A172 (cell line): ENCODE measurements at places on chromosomes 16 and 17.

GRCh38 chr17:43360376-43360738 is 38.4 kb upstream of the ARL4D start:
- peak; percentile 83 for DNase-seq

GRCh38 chr17:46071796-46072195 is 72.7 kb downstream of the STH start:
- DNase-seq, result no peak

DNA sequence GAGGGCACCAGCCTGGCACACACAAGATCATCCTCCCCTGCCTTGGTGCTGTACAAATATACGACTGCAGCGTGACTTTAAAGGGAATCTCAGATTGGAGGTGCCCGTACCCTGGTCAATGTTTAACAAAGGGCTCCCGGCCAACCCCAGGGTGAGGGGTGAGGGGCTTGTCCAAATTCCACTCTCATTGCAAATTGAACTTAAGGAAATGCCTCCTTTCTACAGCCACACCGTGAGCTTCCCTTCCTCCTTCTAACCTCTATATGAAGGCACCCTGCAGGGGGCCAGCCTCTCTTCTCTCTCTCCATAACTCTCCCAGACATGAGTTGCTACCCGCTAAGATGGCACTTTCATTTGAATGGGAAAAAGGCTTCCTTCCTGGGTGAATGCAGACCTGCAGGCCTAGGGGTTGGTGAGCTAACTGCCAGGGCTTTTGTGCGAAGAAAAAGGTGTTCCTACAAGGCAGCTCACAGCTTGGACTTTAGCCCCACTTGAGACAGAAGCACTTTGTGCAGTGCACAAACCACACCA is 76.6 kb downstream of the IRF8 start:
- no peak for DNase-seq

GRCh38 chr16:86151239-86151851 is 252.4 kb downstream of the IRF8 start:
- DNase-seq, result no peak

DNA sequence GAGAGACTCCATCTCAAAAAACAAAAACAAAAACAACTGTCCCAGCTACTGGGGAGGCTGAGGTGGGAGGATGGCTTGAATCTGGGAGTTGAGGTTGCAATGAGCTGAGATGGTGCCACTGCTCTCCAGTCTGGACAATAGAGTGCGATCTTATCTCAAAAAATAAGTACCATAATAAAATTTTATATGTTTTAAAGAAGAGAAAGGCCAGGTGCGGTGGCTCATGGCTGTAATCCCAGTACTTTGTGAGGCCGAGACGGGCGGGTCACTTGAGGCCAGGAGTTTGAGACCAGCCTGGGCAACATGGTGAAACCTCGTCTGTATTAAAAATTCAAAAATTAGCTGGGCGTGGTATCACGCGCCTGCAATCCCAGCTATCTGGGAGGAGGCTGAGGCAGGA is 11.4 kb downstream of the RPUSD1 start:
- DNase-seq, result no peak

GRCh38 chr17:13160296-13160695 is 142.5 kb upstream of the ELAC2 start:
- no peak for DNase-seq

DNA sequence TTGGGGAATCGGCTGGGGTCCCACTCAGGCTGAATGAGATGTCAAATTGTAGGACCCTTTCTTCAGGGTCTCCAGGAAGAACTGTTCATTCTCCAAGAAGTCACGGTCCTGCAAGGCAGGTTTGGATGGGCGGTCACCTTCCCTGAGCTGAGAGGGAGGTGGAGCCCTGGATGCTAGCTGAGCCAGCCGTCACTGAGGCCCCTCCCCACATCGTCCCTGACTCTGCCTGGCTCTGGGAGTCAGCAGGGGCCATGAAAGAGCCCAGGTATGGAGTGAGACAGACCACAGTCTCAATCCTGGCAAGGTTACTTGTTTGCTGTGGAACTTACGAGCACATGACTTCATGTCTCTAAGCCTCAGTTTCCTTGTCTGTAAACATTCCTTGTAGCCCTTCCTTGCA is 6.0 kb upstream of the MRPL38 start:
- DNase-seq, result no peak

DNA sequence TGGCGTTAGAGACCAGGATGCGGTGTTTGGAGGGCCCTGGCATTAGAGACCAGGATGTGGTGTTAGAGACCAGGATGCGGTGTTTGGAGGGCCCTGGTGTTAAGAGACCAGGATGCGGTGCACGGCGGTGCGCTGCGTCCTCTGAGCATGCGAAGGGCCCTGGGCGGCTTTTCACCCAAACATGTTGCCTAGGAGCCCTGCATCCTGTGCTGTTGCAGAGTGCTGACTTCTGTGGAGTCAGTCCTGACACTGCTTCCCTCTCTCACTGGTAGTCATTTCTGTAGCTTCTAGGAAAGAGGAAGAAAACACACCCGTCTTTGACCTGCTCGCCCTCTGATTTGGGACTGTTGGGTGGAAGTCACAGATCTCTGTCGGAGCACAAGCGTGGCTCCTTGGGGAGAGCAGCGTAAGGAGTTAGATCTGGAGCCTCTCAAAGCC is 141.2 kb downstream of the LAT start:
- no peak for DNase-seq

GRCh38 chr16:24583494-24583893 is 44.1 kb downstream of the RBBP6 start:
- no peak for DNase-seq

GRCh38 chr17:72169823-72170222 is 49.0 kb downstream of the SOX9 start:
- no peak for DNase-seq

DNA sequence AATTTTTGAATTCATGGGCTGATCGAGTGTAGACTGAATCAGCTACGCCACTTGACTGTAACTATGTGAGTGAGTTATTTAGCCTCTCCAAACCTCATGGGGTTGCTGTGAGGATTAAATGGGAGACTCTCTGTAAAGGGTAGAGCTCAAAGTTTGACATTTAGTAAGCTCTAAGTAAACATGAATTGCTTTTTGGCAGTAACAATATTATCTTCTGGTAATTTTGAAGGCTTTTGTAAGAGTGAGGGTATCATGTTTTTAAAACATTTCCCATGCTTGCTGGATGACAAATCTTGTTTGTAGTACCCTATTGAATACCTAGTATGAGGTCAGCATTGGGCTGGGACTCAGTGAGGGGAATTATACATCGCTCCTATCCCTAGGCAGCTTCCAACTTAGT is 35.3 kb downstream of the MRTFB start:
- no peak for DNase-seq

- peak; percentile 23 for DNase-seq
Observed at GRCh38 chr17:21066394-21066793, 23.6 kb upstream of the USP22 start.

GRCh38 chr17:48678141-48678971 is 44.0 kb downstream of the PRAC1 start:
- DNase-seq, result peak; percentile 53

GRCh38 chr17:915538-916201 is 63.9 kb downstream of the NXN start:
- no peak for DNase-seq

DNA sequence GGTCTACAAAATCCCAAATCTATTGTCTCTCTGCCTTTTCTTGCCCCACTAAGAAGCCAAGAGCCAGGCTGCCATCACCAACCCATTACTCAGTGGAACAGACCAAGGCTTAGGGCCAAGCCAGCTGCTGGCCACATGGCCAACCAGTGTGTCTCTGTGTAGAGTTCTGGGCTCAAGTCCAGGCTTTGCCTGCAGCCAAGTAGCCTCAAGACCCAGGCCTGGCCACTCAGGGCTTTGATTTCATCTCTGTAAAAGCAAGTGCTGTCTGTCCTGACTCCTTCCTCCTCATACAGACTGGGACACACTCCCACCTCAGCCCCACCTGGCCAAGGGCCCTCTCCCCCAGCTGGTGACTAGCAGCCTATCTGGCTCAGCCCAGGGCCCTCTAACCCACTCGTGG is 14.6 kb downstream of the SREBF1 start:
- no peak for DNase-seq

DNA sequence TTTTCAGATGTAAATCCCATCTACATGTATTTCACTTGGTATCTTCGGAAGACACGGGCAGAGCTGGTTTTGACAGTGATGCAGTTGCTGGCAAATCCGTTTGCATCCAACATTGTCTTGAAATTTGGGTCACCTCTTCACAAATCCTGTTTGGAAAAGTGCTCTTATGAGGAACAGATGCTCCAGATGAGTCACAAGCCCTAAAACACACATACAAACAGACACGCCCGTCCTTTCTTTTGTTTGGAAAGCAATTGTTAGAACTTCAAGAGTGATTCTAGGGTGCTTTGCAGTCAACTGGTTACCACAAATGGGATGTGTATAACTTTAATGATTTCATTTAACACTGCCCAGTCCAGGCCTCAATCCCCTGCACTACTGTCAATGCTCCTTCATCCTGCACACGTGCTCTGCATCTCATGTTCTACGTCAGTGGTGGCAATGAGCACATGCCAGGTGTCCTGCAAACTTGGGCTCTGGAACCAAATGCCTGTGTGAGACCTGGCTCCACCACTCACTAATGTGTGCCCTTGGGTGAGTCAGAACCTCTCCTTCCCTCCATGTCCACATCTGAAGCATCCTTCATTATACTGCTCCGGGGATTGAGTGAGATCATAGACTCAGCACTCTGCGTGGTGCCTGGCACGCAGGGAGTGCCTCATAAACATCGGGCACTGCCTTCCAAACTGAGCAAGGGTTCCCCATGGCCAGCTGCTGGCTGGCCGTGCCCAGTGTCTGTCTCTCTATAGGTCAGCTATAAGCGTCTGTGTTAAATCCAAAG is 19.3 kb upstream of the FOXF1 start:
- peak; percentile 73 for DNase-seq

GRCh38 chr17:61316633-61317032 is 83.0 kb upstream of the TBX2 start:
- no peak for DNase-seq

DNA sequence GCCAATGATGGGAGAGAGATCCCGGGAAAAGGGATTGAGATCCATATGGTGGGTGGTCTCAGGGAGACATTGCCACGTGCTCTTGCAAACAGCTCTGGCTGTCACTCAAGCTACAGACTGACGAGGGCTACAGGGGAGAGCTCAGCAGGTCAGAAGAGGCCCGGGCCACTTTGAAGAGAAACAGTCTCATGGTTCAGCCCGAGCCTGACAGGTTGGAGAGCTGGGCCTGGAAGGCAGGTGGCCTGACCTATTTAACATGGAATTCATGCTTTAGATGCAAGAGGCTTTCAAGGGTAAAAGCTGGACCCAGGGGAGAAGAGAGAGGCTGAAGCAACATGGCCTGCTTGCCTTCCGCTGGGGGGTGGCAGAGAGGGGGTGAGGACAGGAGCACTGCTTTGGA is 81.0 kb upstream of the BRD7 start:
- no peak for DNase-seq

GRCh38 chr16:71537643-71538042 is 11.4 kb downstream of the CHST4 start:
- DNase-seq, result peak; percentile 37

- DNase-seq, result no peak
Observed at GRCh38 chr17:44095388-44095646, 24.8 kb downstream of the G6PC3 start.

DNA sequence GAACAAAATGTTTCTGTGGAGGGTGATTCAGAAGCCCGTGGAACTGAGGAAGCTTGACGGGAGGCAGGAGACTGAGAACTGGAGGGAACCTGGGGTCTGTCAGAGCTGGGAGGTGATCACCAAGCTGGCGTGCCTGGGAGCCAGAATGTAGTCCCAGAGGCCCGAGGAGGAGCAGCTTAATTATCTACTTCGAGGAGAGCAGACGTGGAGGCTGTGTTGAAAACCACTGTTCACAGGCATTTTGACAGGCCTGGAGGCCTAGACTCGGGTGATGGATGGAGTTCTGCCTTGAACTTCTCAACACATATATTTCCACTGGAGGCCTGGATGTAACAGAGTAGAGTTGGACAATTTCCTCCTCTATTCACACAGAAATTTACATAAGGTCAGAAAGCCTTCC is 177.7 kb upstream of the SALL1 start:
- no peak for DNase-seq

- DNase-seq, result no peak
Observed at GRCh38 chr16:5922686-5923085, 825.1 kb upstream of the EEF2KMT start.

- no peak for DNase-seq
Observed at GRCh38 chr17:19549746-19550623, 16.3 kb downstream of the SLC47A1 start.

DNA sequence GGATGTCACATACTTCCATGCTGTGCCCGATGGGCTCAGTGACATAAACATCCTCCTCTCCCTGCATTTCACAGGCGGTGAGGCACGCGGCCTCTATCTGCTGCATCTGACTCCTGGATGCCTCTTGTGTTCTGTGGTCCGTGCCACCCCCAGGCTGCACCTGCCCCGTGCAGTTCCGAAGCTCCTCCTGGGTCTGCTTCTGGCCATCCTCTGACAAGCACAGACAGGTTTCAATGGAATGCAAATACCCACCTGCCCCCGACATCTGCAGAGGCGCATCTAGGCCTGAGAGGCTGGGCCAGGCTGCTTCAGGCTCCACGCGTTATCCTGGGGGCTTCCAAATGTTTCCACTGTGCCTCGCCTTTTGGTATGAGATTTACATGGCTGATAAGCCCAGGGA is 46.3 kb upstream of the DNAH17 start:
- no peak for DNase-seq

GRCh38 chr16:80390871-80391489 is 149.8 kb upstream of the DYNLRB2 start:
- DNase-seq, result no peak

GRCh38 chr16:11094857-11095565 is 150.6 kb downstream of the CLEC16A start:
- no peak for DNase-seq

GRCh38 chr16:79535130-79535529 is 65.4 kb downstream of the MAF start:
- no peak for DNase-seq

DNA sequence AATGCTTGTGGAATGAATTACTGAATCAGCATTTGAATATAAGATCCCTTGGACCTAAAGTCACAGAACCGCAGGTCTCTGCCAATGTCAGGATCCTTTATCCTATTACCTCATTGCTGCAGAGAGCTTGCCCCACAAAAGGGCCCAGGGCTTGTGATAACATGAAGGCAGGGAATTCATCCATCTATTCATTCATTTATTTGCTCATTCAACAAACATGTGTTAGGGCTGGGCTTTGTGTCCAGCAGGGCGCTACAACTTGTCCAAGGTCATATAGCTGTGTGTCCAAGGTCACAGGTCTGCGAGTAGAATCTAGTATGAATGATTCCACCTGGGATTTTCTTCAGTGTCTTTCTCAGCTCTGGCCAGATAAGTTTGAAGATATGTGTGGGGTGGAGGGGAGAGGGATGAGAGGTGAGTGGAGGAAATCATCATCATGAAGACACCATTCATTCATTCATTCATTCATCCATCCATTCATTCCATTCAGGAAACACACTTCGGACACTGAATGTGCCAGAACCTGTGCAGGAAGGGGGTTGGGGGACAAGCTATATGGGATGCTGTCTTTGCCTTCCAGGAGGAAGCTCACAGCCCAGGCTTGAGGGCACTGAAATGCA is 1.3 kb upstream of the UNC45B start:
- no peak for DNase-seq

- peak; percentile 96 for DNase-seq
Observed at GRCh38 chr16:27242868-27243590, 25.5 kb downstream of the NSMCE1 start.

- DNase-seq, result no peak
Observed at GRCh38 chr17:38538906-38539305, 66.8 kb downstream of the SRCIN1 start.

- no peak for DNase-seq
Observed at GRCh38 chr16:78389009-78389498, 289.6 kb downstream of the WWOX start.

GRCh38 chr17:66354472-66354871 is 52.1 kb downstream of the PRKCA start:
- DNase-seq, result no peak
